Sciatic nerve (tissue), 2 donors: ENCODE measurements at places on chromosomes 1 and 21. TPM values are rescaled to one million over a fixed set of nuclear protein-coding genes. Genes with fewer than 3 reads are reported as not detected.

Gene FABP3
- 6.5 TPM for total RNA-seq

- no peak for DNase-seq
Observed at GRCh38 chr1:201389051-201389450, 10.1 kb downstream of the LAD1 start.

Gene CFHR1
- total RNA-seq: 1.3 TPM

- DNase-seq: no peak
Observed at GRCh38 chr1:238912148-238912547, 474.2 kb upstream of the CHRM3 start.

GRCh38 chr1:221981461-221981860, 239.6 kb upstream of the DUSP10 start:
- no peak for DNase-seq

DNA sequence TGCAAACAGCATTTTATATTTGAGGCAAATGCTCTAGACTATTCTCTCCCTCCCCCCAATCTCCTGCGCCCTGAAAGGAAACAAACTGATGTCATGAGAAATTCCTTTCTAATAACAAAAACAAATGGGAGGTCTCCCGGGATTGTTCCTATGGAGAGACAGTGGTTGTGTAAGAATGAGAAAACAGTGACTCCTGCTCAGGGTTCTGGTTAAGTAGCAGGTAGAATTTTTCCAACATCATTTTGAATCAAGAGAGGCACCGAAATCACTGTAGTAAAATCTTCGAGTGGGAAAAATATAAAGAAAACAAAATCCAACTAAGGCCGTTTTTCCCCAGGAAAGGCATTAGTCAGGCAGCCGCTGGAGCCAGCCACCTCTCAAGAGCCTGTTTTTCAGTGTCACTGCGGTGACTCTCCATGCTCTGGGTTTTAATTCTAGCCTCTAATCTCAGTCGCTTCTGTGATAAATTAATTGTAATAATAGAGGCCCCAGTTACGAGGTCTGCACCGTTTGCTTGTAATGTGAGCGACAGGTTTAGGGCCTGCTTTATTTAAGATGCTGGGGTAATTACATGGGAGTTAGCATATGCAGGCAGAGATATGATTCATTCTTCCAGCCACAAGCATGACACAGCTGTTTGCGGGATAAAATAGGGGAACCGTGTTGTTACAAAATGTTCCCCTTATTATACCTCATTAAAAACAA, 80.3 kb downstream of the RNF220 start:
- no peak for DNase-seq

Gene DMBX1
- total RNA-seq: 0.13 TPM

Gene PLA2G4A
- total RNA-seq: 4.8 TPM

- no peak for DNase-seq
Observed at GRCh38 chr21:17427831-17428483, 84.9 kb upstream of the CXADR start.
